ENCODE measurements at places on chromosomes 16 and 17. TPM values are rescaled to one million over a fixed set of nuclear protein-coding genes. Genes with fewer than 3 reads are reported as not detected.

FBXO47 gene
- polyA plus RNA-seq: not detected

DNA sequence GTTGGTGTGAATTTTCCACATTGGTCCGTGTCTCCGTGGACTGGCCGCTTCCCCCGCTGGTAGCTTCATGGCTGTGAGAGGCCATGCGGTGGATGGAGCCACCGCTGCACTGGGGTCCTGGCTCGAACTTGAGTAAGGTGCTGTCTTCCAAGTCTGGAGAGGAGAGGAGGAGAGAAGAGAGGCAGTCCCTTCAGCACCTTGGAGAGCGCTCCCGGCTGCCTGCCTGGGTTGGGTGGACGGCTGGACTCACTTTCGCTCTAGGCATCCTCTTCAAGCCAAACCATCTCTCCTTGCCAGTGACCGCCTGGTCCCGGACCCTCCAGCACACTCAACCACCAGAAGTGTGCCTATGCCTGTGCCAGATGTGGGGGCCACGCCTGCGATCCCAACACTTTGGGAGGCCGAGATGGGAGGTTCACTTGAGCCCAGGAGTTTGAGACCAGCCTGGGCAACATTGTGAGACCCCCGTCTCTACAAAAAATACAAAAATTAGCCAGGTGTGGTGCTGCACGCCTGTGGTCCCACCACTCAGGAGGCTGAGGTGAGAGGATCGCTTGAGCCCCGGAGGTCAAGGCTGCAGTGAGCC is 6.2 kb downstream of the JPH3 start:
- DNase-seq: peak; percentile 71

- DNase-seq: no peak
Measured at GRCh38 chr17:51685287-51685909, 425.1 kb downstream of the UTP18 start.

DNA sequence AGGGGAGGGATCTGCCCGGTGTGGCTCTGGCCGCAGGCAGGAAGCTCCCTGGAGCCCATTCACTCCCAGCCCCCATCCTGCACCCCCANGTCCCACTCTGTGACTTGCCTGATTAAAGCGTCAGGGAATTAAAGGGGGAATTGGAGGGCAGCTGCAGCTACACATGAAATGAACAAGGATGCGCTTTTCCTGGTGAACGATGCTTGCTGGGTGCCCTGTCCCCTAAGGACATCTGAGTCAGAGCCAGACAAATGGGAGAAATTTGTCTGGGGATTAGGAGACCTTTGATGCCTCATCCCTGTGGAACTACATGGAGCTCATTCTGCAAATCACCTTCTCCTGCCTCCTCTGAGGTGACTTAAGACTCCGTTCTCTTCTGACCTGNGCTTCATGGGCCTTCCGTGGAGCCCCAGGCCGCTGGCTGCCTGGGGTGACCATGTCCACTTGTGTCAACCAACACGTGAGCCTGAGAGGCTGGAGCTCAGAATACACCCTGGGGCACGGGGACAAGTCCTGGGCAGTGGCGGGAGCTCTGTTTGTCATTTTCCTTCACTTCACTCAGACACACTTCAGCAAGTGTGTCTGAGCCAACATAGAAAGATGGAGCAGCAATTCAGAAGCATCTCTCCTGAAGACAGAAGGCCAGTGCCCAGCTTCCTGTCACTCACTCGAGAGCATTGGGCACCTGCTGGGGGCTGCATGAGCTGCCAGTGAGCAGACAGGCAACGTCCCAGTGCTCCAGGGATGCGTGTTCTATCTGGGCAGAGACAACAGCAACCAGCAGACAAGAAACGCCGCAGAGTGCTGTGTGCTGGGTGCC is 54.1 kb downstream of the METRNL start:
- DNase-seq: no peak

- no peak for DNase-seq
Measured at GRCh38 chr16:58628845-58629732, 537 bp downstream of the CNOT1 start.

GRCh38 chr16:13390093-13390985 is 488.9 kb downstream of the SHISA9 start:
- DNase-seq: no peak

TEKT5 gene
- 0.22 TPM for polyA plus RNA-seq

DNA sequence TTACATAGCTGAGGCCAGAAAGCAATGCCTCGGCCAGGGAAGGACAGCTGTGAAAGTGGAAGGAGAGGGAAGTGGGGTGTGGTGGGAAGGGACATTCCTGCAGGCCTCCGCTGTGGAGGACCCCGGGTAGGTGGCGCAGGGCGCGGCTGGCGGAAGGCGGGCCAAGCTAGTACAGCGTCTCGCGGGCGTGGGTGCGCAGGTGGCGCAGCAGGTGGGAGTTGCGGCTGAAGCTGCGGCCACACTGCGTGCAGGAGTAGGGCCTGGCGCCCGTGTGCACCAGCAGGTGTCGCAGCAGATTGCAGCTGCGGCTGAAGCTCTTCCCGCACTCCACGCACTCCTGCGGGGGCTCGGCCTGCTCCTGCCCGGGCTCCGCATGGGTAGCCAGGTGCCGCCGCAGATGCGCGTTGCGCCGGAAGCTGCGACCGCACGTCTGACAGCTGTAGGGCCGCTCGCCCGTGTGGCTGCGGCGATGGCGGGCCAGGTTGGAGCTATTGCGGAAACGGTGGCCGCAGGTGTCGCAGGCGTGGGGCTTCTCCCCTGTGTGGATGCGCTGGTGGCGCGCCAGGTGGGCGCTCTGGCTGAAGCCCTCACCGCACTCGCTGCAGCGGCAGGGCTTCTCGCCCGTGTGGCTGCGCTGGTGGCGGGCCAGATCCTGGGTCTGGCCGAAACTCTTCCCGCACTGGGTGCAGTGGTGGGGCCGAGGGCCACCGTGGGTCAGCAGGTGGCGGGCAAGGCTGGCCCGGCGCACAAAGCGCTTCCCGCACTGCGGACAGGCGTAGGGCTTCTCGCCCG is 10.0 kb downstream of the ZSCAN10 start:
- DNase-seq: no peak

GJC1 gene
- polyA plus RNA-seq: 18.7 TPM

SPHK1 gene
- 1.6 TPM for polyA plus RNA-seq

CCL3 gene
- polyA plus RNA-seq: 0.79 TPM

DNA sequence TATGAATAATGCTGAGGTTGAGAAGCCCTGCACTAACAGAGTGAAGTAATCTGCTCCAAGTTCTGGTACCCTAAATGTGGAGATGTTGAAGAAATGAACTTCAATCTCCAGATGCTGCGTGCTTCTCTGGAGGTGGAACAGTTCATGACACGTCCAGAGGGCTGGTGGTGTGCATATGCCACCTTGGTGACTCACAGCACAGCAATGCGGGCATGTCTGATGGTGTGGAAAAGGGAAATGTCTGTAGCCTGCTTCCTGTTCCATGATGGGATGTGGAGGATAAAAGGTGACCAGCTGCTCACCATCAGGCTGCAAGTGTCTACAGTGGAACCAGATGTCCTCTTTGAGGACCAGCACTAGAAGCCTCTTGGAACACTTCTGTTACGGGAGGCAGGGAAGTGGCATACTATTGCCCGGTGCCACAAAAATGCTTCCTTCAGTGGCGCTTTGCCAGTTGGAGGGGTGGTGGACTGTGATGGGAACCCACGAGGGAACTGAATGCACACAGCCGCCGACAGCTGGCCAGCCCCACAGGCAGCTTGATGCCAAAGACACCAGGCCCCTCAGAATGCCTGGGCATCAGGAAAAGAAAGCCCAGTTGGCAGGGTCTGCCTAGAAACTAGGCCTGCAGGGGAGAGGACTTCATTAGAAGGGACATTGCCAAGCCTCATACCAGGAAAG is 19.9 kb downstream of the SNX11 start:
- no peak for DNase-seq

DNA sequence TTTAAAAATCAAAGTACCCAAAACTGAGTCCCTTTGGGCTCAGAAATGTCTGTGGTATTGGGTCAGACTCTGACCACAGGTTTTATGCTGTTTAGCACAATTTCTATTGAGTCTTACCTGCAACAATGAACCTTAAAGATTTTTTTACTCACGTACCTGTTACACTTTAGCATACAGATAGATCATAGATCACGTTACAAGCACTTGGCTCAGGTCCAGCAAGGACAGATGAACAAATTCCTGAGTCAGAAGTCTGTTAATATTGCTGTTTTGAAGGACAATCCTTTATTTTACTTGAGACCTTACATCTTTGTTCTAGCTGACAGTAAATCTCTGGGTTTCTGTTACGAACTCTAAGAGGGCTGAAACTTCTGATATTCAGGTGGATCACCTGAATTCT is 12.8 kb downstream of the SLC7A6OS start:
- DNase-seq: no peak

DNA sequence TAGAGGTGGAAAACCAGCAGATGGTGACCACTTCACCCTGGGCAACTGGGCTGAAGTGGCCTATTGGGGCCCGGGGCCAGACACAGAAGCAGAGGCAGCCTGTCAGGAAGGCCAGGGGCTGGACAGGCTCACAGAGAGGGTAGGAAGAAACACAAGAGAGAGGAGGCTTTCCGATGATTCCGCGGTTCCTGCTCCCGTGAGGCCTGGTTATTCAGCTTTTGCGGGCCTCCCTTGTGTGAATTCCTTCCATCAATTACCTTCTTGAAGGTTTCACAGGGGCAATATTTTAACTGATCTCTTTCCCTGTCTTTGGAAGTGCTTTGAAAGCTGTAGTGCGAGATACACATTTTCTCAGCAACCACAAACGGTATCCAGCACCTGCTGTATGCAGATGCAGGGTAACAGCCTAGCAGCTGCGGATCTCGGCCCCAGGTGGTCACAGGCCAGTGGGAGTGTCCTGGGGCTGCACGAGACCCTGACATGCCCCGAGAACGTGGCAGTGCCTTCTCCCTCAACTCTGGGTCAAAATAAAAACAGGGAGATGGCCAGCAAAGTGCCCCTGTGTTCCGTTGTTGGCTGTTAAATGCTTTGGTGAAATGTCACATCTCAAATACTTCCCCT is 11.6 kb upstream of the CMIP start:
- DNase-seq: no peak

GRCh38 chr16:77539421-77540034 is 104.7 kb upstream of the ADAMTS18 start:
- DNase-seq: no peak

XAF1 gene
- 16.1 TPM for polyA plus RNA-seq
